ENCODE measurements at places on chromosomes 5 and 9.
A peak's percentile ranks its signal among the peaks of the same experiment; 100 is the strongest.

DNA sequence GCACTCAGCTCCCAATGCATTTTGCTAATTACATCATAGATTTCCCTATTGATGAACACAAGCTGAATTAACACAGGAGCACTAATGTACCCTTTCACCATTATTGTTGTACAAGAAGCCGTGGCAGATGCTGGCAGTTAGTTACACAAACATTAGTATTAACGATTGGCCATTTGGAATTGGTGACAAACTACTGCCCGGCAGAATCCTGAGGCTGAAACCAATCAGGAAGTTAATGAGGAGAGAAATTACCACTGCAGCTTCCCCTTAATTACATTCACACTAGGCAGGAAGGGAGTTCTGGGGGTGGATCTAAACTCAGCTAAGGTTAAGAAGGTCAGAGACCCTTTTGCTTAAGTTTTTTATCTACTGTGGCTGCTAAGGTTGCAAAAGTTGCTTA is 9.6 kb upstream of the DMRT3 start:
- DNase-seq: no peak

GRCh38 chr5:54743997-54744788 is 226.6 kb downstream of the SNX18 start:
- DNase-seq: peak; percentile 27

DNA sequence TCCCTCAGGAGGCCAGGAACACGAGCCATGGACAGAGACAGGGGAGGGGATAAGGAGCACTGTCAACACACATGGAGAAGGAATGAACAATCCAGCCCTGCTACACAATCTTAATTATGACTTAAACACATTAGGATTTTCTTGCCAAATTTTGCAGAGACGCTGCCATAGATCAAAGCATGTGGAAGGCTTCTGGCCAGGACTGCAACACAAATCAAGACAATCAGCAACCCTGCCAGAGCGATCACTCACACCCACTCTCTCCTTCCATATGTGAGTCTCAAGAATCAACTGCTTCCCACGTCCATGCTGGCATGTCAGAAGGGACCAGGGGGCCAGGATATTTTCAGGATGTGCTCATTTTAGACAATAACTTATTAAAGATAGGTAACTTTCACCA is 85.6 kb downstream of the ROR2 start:
- no peak for DNase-seq

- DNase-seq: no peak
These were observed 223 bp downstream of the LRSAM1 start for GRCh38 chr9:127451608-127451857.

DNA sequence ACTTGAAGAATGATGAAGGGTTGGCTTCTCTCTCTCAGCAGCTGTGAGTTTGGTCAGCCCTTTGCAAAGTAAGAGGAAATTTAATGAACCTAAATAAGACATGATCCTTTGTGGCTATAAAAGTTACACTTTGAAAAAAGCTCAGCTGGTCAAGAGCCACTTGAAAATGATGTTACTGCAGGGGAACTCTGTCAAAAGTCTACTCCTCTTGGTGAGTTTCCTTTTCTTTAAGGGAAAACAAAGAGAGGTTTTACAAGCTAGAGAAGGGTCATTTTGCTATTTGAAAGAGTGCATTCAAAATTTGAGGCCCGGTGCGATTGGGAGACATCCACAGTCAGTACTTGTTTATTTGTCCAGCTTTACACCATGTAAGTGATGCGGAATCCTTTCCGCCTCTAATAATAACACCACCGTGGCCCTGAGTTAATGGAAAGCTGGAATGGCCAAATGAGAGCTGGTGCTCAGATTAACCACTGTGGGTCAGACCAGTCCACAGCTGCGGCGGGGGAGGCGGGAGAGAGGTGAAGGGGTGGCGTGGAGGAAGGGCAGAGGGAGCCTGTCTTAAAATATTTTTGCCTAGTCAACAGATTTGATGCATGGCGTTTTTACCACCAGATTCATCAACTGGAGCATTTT is 404.0 kb downstream of the TLE4 start:
- no peak for DNase-seq

- DNase-seq: no peak
These were observed 34.9 kb downstream of the SEMA4D start for GRCh38 chr9:89462817-89463683.

DNA sequence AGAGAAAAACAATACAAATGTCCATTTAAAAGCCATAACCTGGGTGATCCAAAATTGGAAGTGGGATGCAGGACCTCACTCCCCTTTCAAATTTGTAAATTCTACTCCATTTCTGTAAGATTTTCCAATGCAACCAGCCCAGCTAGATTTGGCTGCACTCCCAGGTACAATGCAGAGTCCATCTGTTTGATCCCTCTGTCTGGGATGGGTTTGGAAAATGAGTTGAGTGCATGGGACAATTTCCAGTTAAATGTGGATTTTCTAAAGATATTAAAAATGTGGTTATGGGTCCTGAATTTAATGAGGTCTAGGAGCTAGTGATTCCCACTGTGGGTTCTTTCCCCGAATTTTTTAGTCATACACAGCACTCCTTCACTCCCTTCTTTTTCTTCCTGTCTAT is 104.0 kb upstream of the ATP10B start:
- no peak for DNase-seq

- DNase-seq: no peak
These were observed 33.5 kb downstream of the GNA14 start for GRCh38 chr9:77614645-77615044.

DNA sequence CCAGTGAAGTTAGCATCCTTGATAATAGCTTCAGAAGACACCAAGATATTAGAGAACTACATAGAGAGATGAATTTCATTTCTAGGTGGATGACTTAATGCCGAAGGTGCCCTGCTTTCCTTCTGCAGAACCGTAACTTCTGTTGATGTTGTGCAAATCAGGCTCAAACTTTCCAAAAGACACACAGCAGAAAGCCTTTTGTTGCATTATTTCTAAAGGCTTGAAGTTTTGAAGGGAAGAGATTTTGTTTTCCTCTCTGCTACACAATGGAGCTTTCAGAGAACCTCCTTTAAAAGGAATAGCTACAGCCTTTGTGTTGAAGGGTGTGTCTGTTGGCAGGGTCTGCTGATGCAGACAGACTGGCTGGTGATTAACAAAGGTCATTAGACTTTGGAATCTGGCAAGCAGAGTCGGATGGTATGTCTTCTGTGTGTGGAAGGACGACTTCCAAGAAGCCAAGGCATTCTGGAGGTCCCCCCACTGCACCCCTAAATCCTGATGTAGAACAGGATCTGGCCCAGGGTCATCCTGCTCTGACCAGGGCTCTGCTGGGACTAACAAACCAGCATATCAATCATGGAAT is 57.8 kb downstream of the ZNF462 start:
- DNase-seq: no peak

DNA sequence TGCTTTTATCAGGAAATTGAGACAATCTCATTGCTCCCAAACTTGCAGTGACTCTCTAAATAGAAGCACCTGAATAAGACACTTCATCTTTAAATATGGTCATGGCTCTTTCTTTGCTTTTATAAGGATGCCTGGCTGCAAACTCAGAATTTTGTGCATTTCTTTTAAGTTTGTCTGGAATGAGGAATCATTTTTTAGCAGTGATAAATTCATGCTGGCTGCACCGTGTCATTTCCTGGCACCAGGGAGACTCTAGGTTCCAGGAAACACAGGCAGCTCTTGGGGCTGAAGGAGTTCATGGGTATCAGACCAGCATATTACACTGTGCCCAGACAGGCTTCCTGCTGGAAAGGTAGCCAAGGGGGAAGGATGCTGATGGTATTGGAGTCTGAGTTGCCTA is 109.9 kb downstream of the NUDT12 start:
- DNase-seq: no peak

DNA sequence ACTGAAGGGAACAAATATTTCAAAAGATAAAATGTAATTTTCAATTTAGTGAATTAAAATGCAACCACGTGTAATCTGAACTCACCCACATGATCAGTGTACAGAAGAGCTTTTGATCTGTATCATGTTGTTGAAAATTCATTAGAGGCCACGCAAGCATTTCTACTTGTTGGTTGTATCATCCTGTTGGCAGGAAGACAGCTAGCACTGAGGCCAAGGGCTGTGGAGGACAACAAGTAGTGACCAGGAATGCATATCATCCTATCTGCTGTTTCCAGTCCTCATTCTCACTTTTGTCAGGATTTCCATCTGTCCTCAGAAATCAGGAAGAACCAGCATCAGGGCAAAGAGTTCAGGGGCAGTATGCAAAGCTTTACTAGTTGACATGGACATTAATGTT is 29.9 kb upstream of the CKS2 start:
- DNase-seq: no peak

DNA sequence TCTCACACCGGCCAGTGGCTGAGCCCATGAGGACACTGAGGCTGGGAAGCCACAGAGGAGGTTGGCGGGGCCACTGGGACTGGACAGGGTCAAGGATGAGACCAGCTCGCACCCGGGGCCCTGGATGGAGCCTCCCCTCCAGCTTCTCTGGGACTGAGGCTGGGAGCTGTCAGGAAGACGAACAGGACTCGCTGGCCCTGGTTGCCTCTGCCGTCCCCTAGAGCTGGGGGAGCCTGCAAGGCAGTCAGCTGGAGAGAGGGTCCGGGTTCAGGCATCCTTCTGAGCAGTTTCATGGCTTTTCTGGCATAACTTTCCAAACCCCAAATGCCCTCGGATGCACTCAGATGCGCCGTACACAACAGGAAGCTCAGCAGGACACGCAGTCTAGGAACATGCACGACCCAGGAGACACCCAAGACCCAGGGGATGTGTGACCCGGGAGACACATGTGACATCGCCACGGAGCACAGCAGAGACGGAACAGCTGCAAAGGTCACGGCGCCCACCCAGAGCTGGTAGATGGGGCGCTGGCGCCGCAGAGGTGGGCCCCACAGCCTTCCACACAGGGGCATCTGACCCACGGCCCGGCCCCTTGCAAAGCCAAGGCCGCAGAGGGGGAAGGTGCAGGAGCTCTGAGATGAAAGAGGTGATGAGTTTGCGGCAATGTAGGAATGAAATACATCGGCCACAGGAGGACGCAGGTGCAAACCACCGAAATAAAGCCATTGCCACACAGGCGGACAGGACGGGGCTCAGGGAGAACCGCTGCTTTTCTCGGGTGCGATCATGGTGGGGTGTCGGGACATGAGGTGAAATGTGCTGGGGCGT is 17.1 kb downstream of the TPPP start:
- DNase-seq: no peak

GRCh38 chr9:115209601-115210306 is 91.8 kb upstream of the TNC start:
- DNase-seq: no peak

DNA sequence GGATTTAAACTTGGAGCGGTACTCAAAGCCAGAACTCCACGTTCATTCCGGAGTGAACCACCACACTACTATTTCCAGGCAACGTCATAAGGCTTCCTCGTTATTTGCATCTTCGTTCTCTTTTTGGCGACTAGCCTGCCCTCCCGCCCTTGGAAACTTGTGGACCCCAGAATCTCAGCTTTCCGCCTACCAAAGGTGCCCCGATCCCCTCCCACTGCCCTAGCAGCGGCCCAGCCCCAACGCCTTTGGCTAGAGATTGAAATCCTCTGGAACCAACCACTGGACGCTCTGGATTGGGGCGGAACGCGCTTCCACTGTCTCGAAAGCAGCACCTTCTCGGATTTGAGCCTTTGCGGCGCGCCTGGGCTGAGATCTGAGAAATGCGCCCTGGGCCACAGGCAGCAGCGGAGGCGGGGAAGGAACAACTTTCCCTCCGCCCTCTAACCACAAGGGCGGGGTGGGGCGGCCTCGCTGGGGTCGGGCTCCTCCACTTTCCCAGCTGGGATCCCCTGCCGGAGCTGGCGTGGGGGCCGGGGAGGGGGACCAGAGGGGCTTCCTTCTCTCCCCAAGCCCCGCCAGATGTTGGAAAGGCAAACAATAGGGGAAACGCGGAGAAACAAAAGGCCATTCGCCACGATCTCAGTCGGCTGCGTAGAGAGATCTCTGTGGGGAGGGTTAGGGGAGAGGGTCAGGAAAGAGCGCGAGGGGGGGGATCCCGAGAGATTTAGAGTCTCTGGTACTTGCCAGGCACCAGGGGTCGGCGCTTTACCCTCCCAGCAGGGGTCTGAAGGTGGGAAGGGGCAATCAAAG is 1.3 kb downstream of the MOB3B start:
- DNase-seq: peak; percentile 43

GRCh38 chr5:107773479-107773878 is 102.7 kb upstream of the EFNA5 start:
- DNase-seq: no peak

GRCh38 chr9:32625320-32625719 is 10.1 kb downstream of the TAF1L start:
- no peak for DNase-seq

GRCh38 chr5:73901455-73901854 is 275.5 kb downstream of the ARHGEF28 start:
- DNase-seq: no peak

GRCh38 chr5:73783828-73784227 is 157.8 kb downstream of the ARHGEF28 start:
- DNase-seq: no peak

GRCh38 chr5:95823738-95824609 is 1.4 kb upstream of the GLRX start:
- peak; percentile 60 for DNase-seq

DNA sequence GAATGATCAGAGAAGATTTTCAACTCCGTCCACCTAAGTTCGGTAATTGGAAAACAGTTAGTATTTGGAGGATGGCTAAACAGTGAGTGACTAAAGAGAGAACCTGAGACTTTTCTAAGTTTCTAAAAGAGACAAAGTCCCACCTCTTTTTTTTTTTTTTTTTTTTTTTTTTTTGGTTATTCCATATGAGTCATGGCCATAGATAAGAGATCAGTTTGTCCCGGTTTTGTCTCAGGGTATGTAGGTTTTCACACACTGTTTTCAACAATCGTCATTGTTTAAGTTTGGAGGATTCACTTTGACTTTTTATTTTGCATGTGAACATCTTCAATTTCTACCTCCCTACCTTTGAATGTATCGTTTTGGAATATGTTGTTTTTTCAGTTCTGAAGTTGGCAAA is 85.9 kb downstream of the NTRK2 start:
- no peak for DNase-seq

DNA sequence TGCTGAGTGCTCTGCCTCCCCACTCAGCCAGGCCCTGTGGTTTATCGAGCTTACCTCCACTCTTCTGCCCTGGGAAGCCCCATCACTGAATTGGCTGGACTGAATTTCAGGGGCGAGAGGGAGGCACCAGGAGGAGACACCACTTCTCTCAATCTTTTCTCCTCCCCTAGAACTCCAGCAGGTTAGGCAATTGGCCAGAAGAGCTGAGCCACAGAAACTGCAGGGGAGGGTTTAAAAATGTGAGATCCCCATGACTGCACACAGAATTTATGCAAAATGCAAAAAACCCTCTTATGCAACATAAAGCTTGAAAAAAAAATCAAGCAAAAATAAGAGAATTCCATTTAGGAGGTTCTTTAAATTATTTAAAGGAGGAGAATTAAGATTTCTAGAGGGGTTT is 29.9 kb downstream of the TUT7 start:
- no peak for DNase-seq

DNA sequence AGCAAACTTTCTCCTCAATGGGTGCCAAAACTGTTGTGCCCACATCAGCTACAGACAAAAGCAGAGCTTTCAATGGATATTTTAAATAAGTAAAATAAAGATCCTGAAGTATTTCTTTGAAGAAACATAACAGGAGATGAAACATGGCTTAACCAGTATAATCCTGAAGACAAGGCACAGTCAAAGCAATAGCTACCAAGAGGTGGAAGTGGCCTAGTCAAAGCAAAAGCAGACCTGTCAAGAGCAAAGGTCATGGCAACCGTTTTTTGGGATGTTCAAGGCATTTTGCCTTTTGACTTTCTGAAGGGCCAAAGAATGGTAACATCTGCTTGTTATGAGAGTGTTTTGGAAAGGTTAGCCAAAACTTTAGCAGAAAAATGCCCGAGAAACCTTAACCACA is 77.9 kb downstream of the ANXA1 start:
- no peak for DNase-seq

Measured in T-helper 1 cell (primary cell).